ENCODE measurements at places on chromosomes 12 and 14.
A peak's percentile ranks its signal among the peaks of the same experiment; 100 is the strongest.

DNA sequence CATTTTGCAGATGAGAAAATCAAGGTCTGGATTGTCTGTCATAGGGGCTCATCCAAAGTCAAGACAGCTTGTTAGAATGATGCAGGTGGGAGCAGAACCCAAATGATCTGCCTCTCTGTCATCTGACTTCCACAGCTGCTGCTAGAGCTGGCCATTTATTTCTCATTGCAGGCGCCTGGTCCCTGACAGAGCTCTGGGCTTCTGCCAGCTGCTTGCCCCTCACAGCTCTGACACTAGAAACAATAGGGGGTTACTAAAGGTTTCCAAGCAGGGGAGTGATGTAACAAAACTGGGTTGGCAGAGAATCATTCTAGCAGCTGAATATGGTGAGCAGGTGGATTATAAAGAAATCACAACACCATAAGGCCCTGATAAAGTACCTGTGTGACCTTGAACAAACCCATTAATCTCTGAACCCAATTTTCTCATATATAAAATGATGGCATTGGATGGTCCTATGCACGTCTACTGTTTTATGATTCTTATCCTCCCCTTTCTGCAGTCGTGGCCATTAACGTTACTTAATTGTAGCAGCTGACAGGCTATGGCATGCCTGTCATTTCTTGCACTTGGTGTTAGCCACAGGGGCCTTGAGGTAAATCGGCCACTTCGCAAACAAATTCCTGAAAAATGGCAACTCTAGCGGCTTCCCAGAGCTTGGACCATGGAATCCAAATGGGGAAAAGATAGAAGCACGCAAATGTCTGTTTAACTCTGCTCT is 134.6 kb downstream of the RMST start:
- no peak for DNase-seq

GRCh38 chr12:102593134-102593533 is 112.8 kb upstream of the IGF1 start:
- DNase-seq = no peak

- no peak for DNase-seq
Observed at GRCh38 chr14:36313898-36314297, 6.5 kb downstream of the MBIP start.

- DNase-seq = peak; percentile 94
Observed at GRCh38 chr12:122366685-122367475, 55.6 kb downstream of the CLIP1 start.

DNA sequence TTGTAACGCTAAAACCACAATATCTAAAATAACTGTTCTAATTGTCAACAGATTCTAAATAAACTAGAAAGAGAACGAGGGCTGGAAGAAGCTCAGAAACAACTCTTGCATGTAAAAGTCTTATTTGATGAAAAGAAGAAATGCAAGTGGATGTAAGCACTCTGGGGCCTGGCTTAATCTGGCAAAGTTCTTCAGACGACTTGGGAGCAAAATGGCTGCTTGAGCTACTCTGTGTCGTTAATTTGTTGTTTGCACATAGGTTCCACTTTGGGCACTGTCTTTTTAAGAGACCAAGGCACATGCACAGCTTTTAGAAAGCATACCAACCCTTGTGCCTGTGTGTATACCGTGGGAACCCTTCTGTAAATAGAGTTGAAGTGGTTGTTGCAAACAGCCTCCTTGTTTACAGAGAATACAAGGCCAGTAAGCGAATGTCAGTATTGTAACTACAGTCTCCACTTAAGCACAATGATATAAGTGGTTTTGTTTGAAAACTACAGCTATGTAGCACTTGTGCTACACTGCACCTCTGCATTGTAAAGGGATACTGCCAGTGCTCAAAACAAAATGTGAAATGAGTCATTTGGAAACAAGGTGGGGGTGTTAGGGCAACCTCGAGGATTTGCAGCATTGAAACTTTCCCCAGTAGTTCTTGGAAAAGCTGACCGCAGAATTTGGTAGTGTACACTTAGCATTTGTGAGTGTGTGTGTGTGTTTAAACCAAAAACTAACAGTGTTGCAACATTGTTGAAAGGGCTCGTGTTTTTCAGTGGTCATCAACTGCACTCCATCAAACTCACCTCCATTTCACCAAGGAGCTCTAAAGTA is 154.3 kb downstream of the CEP83 start:
- peak; percentile 4 for DNase-seq

DNA sequence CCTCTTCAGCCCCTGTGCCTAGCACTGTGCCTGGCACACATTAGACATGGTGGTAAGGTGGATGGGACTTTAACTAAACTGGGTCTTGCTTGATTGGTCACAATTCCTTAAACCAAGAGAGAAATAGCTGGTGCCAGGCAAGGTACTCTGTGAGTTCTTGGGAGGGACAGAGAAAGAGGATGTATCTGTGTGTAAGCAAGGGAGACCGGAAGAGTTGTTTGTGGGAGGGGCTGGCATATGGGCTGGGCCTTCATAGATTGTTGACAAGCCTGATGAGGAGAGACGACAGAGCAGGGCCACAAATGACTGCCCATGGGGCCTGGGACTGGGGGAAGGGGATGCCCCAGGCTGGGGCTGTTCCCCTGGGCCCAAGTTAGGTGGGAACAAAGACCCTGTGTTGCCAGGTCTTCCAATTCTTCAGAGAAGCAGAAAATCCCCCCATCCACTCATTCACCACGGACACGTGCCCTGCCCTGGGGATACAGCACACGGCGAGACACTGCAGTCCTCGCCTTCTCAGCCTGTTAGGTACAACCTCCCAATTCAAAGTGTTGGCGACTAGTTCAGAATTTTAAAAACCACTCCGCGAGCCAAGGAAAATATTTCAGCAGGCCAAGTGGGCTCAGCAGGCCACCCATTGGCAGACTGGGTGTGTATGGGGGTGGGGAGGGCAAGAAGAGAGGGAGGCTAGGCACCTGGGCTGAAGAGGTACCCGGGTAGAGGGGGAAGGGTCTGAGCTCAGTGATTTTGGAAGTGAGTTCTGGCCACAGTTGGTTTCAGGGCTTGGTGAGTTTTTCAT is 11.4 kb upstream of the CYP46A1 start:
- DNase-seq = no peak

DNA sequence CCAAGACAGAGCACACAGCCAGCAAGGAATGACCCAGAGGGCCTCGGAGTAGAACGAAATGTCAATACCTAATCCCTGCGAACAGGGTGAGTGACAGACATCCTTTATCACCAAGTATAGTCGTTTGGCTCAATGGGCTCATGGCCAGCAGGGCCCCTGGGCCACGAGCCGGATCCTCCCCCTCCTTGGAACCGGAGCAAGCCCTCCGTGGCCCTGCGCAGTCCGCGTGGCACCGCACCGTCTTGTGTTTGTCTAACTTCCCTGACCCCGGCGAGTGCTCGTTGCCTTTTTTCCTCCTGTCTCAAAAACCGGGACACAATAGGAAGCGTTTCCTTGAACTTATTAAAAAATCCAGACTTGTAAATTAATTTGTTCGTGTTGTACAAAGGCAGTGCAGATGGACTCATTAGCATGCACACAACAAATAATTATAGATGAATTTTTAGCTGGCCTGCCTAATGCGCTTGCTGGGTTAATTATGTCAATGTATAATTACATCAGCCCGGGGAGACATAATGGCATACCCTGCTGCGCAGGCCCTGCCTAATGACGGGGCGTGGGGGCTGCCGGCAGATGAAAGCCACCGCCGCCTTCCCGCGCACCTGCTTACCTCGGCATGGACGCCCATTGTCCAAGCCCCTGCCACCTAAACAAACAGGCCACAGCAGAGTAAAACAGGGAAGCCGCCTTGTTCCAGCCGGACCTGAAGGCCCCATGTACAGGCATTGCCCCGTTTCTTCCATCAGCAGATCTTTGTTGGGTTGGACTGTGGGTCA is 81.6 kb downstream of the PHETA1 start:
- DNase-seq = no peak

- DNase-seq = no peak
Observed at GRCh38 chr14:20799892-20800544, 2.6 kb downstream of the RNASE1 start.

GRCh38 chr12:103846415-103846814 is 5.4 kb upstream of the NT5DC3 start:
- DNase-seq = no peak

DNA sequence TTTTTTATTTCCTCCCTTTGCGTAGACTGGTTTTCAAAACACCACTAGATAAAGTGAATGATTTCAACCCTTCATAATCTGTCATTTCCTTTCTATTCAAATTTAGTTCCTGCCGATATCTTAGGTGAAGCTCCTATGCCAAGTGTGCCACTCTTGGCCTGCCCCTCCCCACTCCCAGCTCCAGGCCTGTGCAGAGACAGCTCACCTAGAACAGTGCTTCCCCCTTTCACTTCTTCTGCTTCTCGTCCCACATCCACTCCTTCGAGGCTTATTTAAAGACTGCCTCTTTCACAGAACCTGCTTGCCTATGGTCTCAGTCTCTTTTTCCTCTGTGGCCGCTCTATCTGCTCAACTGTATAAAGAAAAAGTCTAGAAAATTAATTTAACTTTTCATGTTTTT is 473.8 kb downstream of the RAD51B start:
- no peak for DNase-seq

DNA sequence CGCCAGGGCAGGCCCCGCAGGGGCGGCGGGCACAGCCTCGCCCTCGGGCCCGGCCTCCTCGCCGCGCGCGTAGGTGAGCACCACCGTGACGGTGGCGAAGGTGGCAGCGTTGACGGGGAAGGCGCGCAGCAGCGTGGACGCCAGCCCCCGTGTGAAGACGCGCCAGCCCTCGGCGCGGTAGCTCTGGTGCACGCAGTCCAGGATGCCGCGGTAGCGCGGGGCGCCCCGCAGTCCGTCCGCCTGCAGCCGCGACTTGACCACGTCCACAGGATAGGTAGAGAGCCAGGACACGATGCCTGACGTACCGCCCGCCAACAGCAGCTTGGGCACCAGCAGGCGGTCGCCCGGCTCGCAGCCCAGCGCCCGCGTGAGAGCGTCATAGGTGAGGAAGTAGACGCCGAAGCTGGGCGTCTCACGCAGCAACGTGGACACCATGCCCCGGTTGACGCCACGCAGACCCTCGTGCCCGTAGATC is 13.9 kb downstream of the SLC25A29 start:
- no peak for DNase-seq

- no peak for DNase-seq
Observed at GRCh38 chr14:78967111-78967809, 797.1 kb downstream of the NRXN3 start.

GRCh38 chr12:7403466-7403865 is 40.5 kb downstream of the CD163L1 start:
- DNase-seq = no peak

- no peak for DNase-seq
Observed at GRCh38 chr14:50417853-50418252, 21.2 kb upstream of the CDKL1 start.

DNA sequence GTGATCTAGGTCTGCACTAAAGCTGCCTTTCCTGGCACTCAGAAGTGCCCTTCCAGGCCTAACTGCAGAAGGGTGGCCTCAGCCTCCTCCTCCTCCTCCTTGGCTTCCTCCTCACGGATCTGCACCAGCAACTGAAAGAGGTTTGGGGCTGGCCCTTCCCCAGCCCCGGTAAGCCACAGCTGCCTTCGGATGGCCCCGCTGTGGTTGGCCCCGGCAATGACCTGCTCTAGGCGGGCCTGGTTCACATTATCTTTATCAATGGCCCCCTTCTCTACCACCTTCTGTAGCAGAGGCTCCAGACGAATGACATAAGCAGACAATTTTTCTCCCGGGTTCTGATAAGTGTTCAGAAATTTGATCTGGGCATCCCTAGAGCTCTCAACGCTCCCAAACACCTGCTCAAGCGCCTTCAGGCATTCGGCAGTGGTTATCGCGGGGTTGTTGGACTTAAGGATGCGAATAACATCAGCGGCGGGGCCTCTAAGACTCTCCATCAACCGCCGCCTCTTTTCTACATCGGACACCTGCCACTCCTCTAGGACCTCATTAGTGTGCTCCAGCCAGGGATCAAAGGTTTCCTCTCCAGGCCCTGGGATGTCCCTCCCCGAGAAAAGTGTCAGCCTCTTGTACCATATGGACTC is 1.5 kb downstream of the PNMA1 start:
- DNase-seq = no peak

- DNase-seq = no peak
Observed at GRCh38 chr12:75998292-75999063, 33.1 kb downstream of the PHLDA1 start.

DNA sequence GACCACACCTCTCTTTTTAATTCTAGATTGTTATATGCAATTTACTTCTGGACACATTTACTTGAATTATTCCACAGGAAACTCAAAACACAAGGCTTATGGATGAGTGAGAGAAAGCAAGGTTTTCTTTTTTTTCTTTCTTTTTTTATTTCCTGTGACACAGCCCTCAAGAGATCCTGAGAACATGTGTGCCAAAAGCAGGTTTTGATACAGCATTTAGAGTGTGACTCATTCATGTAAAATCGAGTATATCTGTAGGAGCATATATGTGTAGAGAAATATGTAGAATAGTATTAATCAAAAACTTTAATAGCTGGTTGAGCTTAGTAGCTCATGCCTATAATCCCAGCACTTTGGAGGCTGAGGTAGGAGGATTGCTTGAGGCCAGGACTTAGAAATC is 4.4 kb upstream of the MAX start:
- no peak for DNase-seq

GRCh38 chr12:58386136-58386535 is 444.8 kb downstream of the ATP23 start:
- no peak for DNase-seq

DNA sequence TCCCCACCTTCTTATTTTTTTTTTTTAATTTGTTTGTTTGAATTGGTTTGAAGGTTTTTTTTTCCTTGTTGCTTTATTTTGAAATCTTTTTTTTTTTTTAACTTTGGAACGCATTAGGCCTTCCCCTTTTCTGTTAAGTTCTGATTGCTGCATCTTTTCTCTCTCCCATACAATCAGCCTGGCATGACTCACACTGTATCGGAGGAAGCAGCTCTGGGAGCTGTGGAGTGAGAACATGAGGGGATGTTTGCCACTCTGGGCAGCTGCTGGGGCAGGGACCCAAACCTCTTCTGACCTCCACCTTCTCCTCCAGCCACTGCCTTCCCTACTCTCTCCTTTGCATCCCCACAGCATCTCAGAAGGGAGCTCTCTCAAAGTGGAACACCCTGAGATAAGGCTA is 160.3 kb upstream of the FKBP4 start:
- DNase-seq = no peak

DNA sequence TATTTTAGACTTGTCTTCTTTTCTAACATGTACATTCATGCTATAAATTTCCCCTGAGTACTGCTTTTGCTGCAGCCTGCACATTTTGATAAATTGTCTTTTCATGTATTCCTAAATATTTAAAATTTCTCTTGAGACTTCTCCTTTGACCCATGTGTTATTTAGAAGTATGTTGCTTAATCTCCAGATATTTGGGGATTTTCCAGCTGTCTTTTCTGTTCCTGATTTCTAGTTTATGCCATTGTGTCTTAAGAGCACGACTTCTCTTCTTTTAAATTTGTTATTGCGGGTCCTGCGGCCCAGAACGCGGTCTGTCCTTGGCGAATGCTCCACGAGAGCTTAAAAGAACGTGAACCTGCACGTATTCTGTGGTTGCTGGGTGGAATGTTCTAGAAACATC is 136.4 kb downstream of the KIF26A start:
- DNase-seq = no peak

GRCh38 chr12:53062977-53063707 is 13.3 kb downstream of the TNS2 start:
- DNase-seq = no peak

- no peak for DNase-seq
Observed at GRCh38 chr14:69012256-69012953, 33.3 kb upstream of the ACTN1 start.

GRCh38 chr14:34766606-34767005 is 52.2 kb upstream of the CFL2 start:
- peak; percentile 23 for DNase-seq

- no peak for DNase-seq
Observed at GRCh38 chr12:23948291-23948690, 1.2 kb downstream of the SOX5 start.

Measured in GM04503 (cell line).